ENCODE measurements at places on chromosomes 3 and 15.

DNA sequence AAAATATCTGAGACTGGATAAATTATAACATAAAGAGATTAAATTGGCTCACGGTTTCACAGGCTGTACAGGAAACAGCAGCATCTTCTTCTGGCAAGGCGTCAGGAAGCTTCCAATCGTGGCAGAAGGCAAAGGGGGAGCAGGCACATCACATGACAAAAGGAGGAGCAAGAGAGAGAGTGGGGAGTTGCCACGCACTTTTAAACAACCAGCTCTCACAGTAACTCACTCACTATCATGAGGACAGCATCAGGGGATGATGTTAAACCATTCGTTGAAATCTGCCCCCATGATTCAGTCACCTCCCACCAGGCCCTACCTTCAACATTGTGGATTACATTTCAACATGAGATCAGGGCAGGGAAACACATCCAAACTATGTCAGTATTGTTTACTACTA lies 114.5 kb upstream of the SPATA16 start:
- DNase-seq: no peak

GRCh38 chr15:89123181-89123525 lies 34.9 kb downstream of the ABHD2 start:
- no peak for DNase-seq

DNA sequence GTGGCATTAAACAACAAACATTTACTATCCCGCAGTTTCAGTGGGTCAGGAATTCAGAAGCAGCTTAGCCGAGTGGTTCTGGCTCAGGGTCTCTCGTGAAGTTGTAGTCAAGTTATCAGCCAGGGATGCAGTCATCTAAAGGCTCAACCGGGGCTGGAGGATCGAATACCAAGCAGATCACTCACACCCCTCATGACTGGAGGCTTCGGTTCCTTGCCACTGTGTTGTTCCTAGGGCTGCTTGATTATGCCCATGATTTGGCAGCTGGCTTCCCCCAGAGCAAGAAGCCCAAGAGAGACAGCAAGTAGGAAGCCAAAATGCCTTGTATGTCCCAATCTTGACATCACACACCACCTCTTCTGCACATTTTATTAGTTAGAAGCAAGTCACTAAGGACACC lies 33.9 kb upstream of the CDCP1 start:
- no peak for DNase-seq

DNA sequence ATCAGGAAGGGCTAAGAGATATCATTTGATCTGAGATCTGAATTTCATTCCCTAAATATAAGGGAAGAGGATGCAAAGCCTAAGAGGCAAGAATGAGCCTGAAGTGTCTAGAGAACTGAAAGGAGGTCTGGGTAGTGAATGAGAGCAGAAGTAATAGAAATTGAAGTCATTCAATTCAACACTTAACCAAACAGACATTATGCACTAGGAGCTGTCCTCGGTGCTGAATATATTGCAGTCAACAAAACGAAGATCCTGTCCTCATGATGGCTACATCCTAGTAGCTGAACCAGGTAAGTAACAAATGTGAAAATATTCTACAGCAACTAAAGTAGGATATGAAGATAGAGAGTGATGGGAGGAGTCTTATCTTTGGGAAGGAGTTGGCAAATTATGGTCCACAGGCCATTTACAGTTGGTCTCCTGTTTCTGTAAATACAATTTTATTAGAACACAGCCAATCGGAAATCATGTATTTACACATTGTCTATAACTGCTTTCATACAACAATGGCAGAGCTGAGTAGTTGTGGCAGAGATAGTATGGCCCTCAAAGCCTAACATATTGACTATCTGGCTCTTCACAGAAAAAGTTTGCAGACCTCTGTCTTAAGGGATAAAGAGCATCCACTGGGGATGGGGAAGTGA lies 192.9 kb upstream of the CADPS start:
- no peak for DNase-seq

- DNase-seq: no peak
Observed at GRCh38 chr15:29283381-29283780, 13.8 kb upstream of the NSMCE3 start.

DNA sequence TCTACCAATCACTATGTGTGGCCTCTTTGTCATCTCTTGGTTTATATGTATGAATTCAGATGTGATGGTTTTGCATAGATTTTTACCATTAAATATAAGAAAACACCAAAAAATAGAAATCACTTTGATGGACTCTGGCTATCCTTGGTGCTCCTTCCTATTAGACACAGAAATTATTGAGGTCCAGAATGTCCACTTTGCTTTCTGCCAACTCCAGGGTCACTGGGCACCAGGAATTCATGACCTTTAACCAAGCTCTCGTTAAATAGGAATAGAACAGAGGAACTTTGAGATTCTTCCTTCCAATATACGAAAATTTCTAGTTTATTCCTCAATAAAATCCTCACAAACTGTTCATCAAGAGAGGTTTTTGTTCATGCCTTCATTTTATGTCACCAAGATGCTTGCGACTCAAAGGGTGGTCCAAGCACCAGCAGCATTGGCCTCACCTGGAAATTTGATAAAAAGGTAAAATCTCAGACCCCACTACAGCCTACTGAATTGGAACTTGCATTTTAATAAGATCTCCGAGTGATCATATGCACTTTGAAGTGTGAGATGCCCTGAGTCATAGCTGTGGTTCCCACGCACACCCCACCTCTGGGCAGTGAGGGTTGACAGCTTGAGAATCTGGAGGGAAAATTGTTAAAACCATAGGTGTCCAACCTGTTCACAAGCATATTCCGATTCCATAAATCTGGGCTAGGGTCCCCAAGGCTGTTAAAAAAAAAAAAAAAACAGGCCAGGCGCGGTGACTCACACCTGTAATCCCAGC lies 286.6 kb downstream of the IL5RA start:
- DNase-seq: no peak

- DNase-seq: no peak
Observed at GRCh38 chr3:71874618-71875017, 89.7 kb upstream of the PROK2 start.

DNA sequence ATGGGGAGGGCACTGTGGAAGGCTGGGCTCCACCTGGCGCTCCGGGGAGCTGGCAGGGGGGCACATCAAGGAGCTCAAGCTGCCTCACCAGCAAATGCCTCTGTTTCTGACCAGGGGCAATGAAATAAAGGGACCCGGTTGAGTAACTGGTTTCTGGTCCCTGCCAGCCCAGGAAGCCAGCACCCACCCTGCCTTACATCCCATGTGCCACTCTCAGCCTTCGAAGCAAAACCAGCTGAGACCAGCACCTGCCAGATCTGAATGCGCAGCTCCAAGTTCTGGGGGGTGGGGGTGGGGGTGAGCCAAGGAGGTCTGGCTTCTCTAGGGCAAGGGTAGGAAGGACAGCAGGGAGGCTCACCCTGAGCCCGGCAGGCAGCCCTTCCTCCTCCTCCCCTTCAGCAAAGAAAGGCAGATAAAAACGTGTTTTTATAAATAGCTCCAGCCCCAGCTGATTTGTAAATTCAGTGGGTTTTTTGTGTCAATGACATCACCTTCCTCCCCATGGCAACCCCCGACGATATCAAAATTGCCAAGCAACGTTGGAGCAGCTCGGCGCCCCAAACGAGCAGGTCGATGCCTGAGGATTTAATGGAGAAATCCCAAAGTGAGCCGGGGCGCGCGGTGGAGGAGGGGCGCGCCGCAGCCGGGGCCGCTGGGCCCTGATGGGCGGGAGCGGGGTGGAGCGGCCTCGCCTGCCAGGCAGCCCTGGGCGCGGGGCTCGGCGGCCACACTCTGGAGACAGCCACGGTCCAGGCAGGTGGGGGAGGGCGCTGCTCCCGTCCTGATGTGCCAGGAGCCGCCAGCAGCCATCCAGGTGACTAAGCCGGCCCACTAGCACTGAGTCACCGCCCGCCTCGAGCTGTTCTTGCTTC lies at the start of gene PAK6:
Gene PAK6 (plus strand): TSS at position 532 of the 872 bp plus-strand sequence. CDS start 25,723 bp downstream, outside the sequence.
- DNase-seq: peak; percentile 6

GRCh38 chr3:65126527-65127410 lies 439.0 kb upstream of the ADAMTS9 start:
- no peak for DNase-seq

- DNase-seq: no peak
Observed at GRCh38 chr3:141346418-141346817, 21.9 kb upstream of the ZBTB38 start.

- DNase-seq: peak; percentile 50
Observed at GRCh38 chr15:67150023-67150860, 84.8 kb downstream of the SMAD3 start.

DNA sequence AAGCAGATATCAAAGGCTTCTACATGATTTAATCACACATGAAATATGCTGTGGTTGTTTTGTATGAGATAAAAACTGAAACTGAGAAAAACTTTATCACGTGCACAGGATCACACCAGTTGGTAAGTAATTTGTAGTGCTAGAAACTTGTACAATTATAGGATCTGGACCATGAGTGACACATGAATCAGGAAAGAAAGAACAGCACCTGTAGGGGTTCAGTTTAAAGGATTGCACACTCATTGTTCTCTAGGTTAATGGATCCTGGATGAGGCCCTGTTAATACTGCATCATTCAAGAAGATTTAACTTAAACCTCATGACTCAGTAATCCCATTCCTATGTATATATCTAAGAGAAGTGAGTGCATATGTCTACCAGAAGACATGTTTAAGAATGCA lies 87.9 kb downstream of the STT3B start:
- no peak for DNase-seq

DNA sequence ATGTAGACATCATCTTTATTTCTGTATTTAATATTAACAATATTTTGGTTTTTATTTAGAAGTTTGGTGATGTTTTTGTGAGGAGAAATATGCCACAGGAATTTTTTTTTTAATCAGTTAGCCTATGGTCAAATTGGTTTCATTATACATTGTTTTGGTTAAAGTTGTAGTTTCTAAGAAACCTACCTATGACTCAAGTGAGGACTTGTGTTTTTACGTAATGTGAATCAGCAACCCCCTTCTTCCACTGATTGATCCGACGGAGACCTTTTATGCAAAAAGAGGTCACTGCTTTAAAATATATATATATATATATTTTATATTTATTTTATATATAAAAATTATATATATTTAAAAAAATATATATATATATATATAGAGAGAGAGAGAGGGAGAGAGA lies 698.1 kb downstream of the FHIT start:
- no peak for DNase-seq

DNA sequence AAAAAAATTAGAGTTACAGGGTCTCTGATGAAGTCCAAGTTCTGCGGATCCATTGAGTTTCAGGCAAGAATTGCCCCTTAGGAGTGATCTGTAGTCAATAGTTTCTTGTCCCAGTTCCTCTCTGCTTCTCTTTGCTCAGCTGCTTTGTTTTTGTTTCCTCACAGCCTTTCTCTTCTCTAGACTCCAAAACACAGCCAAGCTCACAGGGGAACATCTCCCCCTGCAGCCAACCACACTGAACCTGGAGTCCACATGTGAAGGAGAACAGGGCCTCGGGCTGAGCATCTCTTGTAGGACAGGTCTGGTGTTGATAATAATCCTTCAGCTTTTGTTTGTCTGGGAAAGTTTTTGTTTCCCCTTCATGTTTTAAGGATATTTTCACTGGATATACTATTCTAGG lies 202.6 kb upstream of the ATP10A start:
- DNase-seq: no peak

DNA sequence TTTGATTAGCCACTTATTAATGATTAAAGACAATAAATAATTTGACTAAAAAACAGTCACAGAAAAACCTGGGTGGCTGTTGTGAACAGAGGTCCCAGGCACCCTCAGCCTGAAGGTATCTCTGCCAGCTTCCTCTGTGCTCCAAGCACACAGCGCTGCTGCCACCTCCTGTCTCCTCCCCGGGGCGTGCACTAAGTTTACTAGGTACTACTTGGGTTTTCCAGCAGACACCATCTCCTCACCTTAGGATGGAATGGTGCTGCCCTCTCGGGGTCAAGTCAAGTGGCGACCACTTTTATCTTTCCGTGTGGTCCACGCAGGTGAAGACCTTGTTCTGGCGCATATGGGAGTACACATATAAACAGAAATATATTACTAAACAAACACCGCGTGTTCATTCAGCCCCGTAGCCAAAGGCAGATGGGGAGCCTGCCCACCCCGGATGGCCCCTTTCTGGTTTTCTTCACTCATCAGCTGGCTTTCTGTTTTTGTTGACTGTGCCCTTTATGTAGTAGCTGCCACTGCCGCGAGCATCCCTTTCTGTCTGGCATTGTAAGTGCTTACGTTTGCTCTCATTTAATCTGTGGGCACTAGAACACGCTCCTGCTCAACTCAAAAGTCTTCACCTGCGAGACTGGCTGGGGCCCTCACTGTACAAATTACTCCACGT lies 128.0 kb downstream of the LRIG1 start:
- peak; percentile 49 for DNase-seq

- DNase-seq: peak; percentile 62
Observed at GRCh38 chr3:71726146-71726545, 944 bp upstream of the EIF4E3 start.

- DNase-seq: no peak
Observed at GRCh38 chr3:59935025-59935424, 885.2 kb upstream of the CFAP20DC start.

DNA sequence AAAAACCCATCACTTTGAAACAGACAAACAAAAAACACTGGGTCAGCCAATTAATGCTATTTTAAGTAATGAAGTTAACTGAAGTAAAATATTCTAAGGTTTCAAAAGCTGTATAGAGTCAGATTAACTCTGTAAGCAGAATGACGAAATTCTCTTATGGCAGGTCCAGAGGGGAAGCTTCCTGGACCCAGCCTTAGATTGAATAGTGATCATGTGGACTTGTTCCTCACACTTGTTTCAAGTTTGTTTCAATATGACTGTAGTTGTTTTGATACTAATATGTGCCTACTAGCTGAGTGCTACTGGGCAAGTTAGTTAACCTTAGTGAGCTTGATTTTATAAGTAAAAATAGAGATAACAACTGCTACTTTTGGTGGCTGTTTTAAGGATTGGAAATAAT lies 32.6 kb downstream of the PLS1 start:
- DNase-seq: no peak

- DNase-seq: no peak
Observed at GRCh38 chr3:196971094-196971698, 2.6 kb upstream of the PIGZ start.

- DNase-seq: no peak
Observed at GRCh38 chr3:17478673-17479072, 263.8 kb downstream of the TBC1D5 start.

GRCh38 chr3:57981483-57982087 lies 26.6 kb upstream of the FLNB start:
- no peak for DNase-seq

- DNase-seq: no peak
Observed at GRCh38 chr15:24766511-24767133, 91.0 kb downstream of the NPAP1 start.

DNA sequence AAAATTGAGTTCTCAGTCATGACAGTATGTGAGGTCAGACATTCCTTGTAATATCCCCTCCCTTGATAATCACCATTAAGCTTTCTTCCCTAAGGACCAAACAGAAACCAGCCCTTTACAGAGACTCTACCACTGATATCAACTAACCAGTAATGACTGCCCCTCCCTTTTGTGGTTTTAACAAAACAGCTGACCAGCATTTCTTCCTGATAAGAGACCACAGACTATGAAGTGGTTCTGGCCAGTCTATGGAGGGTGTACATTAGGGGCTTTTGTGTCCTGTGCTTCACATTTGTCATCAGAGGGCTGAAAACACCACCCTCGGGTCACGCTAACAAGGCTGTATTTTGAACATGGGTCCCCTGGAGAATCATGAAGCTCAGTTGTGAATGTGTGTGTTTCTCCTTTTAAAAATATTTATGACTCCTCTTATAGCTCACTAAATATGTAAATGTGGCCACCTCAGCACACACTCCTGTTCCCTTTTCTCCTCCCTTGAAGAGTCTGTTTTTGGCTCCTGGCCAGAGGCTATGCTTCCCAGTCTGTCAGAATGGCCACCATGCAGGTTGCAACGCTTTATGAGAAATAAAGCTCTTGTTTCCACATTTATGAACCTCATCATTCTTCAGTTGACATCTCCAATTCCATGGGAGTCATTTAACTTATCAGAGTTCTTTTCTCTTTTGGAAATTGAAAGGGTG lies 239.3 kb downstream of the CPNE4 start:
- no peak for DNase-seq

Measured in CD4-positive, alpha-beta T cell treated with Interleukin-15 for 4 hours (primary cell).